ENCODE measurements at places on chromosomes 12 and 14. TPM values are rescaled to one million over a fixed set of nuclear protein-coding genes. Genes with fewer than 3 reads are reported as not detected.

The B3GNT4 gene
- 5.1 TPM for total RNA-seq

DNA sequence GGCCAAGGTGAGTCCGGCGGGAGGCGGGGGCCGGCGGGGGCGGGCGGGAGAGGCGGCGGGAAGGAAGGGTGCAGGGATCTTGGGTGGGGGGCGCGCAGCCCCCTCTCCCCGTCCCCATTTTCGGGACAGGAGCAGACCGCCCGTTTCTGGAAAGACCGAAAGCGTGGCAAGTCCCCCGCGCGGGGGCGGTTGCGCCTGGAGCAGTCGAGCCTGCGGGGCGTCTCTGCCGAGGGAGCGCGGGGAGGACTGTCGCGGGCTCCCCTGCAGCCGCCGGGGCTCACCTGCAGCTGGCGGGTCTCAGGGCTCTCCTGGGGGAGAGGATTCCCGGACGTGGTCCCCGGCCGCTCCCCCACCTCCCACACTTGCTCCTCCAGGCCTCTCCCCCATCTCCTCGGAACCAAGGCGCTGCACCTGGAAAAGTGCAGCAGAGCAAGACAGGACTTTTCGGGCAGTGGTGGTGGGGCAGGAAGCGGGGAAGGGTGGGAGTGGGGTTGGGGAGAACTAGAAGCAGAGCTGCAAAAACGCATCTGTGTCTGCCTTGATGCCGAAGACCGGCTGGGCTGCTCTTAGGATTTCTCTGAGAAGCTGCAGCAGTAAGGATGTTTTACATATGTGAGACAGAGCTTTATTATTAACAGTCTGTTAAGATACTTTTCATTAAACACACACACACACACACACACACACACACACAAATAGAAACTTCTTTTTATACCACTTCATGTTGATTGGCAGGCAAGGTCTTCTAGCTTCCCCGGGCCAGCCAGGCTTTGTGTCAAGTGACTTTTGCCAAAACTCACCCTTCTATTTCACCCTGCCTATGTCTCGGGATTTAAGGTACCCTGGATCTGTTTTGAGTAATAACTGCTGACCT, 677 bp downstream of the C12orf75 start:
- H3K36me3 ChIP-seq, result no peaks in the 10 kb centered on the region
- peak overlapping the region; percentile 79 for H3K4me3 ChIP-seq
- peak; percentile 61 for DNase-seq
- peaks cover 50% of the 10 kb centered on the region for H3K4me1 ChIP-seq
- peak overlapping the region; percentile 57 for H3K27ac ChIP-seq
- no peaks in the 10 kb centered on the region for H3K27me3 ChIP-seq

- peak; percentile 37 for DNase-seq
- peaks cover 92% of the 10 kb centered on the region for H3K4me1 ChIP-seq
Measured at GRCh38 chr12:57837864-57838562, 8.5 kb downstream of the CTDSP2 start.

The TMEM132C gene
- total RNA-seq, result not detected

GRCh38 chr14:39276579-39277114, 42.9 kb downstream of the MIA2 start:
- peaks cover 37% of the 10 kb centered on the region for H3K36me3 ChIP-seq
- peak overlapping the region; percentile 70 for H3K27ac ChIP-seq
- DNase-seq, result no peak
- peaks cover 57% of the 10 kb centered on the region for H3K4me1 ChIP-seq
- H3K27me3 ChIP-seq, result no peaks in the 10 kb centered on the region
- H3K4me3 ChIP-seq, result no peak overlapping the region

DNA sequence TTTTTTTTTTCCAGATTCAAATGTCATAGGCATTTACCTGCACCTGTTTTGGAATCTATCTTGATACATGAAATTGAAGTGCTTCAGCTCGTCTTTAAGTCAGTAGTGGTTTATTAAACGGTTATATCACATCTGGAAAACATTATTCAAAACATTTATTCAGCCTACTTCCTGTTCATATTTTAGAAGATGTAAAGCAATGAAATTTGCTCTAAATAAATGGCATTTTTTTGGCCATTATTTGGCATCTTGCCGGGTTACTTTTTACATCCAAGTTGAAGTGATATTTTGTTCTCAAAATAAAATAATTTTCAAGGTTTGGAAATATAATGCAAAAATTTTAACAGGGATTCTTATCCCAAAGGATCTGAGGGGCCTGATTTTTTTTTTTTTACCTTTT, 103.1 kb downstream of the EML1 start:
- no peaks in the 10 kb centered on the region for H3K4me1 ChIP-seq
- H3K36me3 ChIP-seq, result no peaks in the 10 kb centered on the region
- no peak for DNase-seq
- H3K27ac ChIP-seq, result no peak overlapping the region

DNA sequence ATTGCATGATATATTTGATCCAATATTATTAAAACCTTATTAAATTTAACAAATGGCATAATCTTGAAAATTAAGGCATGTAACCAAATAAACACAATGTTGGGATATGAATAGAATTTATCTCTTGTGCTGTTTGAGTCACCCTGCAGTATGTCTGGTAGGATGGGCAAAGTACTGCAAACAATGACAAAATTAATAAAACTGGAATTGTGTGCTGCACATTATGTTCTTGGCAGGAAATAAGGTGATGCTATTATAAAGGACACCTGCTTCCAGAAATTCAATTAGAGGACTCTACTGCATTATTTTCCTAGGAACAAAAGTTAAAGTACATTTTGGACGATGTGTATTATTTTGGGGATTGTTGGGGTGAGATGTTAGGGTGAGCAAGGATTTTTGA, 132.7 kb downstream of the PPFIA2 start:
- no peaks in the 10 kb centered on the region for H3K36me3 ChIP-seq
- no peaks in the 10 kb centered on the region for H3K4me1 ChIP-seq
- H3K4me3 ChIP-seq, result no peak overlapping the region
- no peak for DNase-seq

Measured in activated CD8-positive, alpha-beta T cell treated with anti-CD3 and anti-CD28 coated beads for 36 hours (primary cell).